ENCODE measurements at places on chromosomes 1 and 21. TPM values are rescaled to one million over a fixed set of nuclear protein-coding genes. Genes with fewer than 3 reads are reported as not detected.

Gene KIFAP3
- 54.7 TPM for total RNA-seq

Gene INAVA
- total RNA-seq = not detected

Gene PDC
- total RNA-seq = not detected

Gene CD1E
- total RNA-seq = not detected

Gene SH3BP5L
- 15.3 TPM for total RNA-seq

Gene FCRL5
- not detected for total RNA-seq

Gene ABCG1
- total RNA-seq = 7.6 TPM

Gene FBXO2
- 7.1 TPM for total RNA-seq

Gene ITLN1
- 18.7 TPM for total RNA-seq

Gene SLAMF7
- total RNA-seq = 0.41 TPM

Gene AADACL3
- not detected for total RNA-seq

Gene GMEB1
- total RNA-seq = 7.7 TPM

Gene INSRR
- total RNA-seq = 0.03 TPM

Gene PCP4
- 3.9 TPM for total RNA-seq

Gene TRIM63
- 163 TPM for total RNA-seq

Gene SEC16B
- total RNA-seq = 1.4 TPM
